Melanocyte of skin (primary cell): ENCODE measurements at places on chromosomes 2 and 18. TPM values are rescaled to one million over a fixed set of nuclear protein-coding genes. Genes with fewer than 3 reads are reported as not detected.

The MALL gene
- total RNA-seq: 2.4 and 4.7 TPM in 2 replicates

The CIB4 gene
- not detected in 2 replicates for total RNA-seq

The ORMDL1 gene
- total RNA-seq: 39.9 and 46.2 TPM in 2 replicates

The ASB18 gene
- total RNA-seq: not detected in 2 replicates

The HK2 gene
- 16.9 and 17.1 TPM in 2 replicates for total RNA-seq

The CFC1 gene
- total RNA-seq: not detected in 2 replicates

The ALK gene
- 0.69 and 2.9 TPM in 2 replicates for total RNA-seq
